GM12892 (cell line): ENCODE measurements at places on chromosomes 4 and X.

DNA sequence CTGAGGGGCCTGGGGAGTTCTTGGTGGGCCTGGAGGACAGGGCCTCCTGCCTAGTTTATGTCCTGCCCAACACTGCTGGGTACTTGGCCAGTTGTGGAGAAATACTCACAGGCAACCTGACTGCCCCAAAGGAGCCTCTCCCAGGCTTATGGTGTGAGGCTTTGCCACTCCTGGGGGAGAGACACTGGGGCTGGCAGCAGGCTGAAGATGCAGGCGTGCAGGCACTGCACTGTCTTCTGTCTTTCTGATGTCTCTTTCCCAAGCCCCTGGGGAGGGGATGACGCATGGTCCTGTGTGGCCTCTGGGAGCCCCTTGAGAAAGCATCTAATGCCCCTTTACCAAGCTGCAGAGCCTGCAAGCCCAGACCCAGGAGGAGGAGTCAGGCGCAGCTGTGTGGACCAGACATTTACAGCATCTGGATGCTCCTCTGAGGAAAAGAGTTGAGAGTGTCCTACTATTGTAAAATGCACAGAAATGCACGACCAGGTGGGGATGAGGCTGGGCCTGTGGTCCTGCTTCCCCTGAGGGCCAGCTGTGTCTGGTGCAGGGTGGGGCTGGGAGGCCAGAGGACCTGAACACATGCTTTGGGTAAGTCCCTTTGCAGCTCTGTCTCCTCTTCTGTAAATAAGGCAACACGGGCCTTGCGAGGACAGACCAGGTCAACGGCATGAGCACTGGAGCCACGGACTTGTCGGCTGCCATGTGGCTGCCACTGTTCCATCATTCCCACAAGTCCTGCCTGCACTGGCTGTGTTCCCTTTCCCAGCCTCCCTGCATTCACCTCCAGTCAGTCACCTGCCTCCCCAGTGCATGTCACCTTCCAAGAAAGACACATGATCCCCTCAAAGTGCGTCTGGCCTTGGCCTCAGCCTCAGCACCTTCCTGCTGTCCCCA, 8.4 kb downstream of the TMEM271 start:
- no peak for DNase-seq

GRCh38 chr4:152531479-152531878, 4.4 kb downstream of the FBXW7 start:
- no peak for DNase-seq

DNA sequence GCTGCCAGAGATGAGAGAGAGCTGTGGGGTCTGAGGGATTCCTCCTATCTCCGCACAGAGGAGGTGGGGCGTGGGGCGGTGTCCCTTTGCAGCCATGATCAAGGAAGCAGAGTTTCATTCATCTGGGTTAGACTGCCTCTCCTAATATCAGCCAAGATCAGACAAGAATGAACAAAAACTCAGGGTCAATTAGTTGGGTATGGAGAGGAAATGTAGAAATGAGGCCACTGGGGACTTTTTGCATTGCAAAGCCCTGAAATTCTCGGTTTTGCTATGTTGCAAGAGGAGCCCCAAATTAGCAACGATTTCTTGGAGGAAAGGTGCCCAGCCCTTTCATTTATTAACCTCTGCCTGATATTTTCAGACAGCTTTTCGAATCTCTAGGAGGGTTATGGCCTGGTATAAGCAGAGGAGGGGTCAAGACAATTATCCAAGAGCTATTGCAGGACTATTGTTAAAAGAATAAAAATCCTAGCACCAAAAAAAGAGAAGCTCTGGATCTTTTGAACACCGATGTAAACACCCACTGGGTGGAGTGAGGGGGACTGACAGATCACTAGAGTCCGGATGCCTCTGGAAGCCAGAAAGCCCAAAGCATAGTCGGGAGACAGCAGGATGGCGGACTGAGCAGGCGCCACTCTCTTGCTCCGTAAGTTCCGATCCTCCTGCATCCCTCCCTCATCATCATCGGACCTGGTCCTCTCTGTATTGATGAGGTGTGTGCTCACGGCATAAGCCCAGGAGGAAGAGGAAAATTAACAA, 34.4 kb upstream of the ACSL1 start:
- no peak for DNase-seq

DNA sequence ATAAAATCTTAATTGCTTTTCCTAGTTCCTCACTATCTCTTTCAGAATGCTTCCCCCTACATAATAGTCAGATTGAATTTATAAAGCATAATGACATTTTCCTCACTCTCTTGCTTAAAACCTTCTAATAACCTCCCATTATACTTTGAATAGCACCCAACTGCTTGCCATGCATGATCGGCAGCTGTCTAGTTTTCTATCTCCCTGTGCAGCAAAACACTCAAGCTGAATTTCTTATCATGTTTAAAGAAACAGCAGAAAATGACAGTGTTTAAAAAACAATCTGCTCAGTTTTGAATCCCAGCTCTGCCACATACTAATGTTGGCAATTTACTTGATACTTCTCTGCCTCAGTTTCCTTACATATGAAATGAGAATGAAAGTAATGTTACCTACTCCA, 947.1 kb upstream of the HS3ST1 start:
- no peak for DNase-seq

DNA sequence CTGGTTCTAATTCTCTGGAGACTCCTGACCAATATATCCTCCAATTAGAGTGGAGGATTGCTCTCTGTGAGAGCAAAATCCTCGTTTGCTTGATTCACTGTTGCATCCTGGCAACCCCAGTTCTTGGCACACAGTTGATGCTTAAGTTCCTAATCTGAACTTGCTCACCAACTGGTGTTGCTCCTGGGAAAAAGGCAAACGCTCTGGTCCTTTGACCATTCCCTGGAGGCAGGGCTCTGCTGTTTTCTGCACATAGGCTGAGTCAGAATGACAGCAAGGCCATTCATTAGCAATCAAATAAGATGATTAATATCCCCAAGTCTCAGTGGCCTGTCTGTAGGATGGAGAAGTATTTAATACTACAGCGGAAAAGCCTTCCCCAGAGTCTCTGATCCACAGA, 172.7 kb upstream of the TBC1D9 start:
- DNase-seq, result no peak

- DNase-seq, result no peak
These were observed 46.3 kb downstream of the ATP1B4 start for GRCh38 chrX:120408168-120408567.

GRCh38 chr4:55110131-55110530, 15.3 kb downstream of the KDR start:
- DNase-seq, result no peak

- DNase-seq, result no peak
These were observed 20.2 kb downstream of the PJA1 start for GRCh38 chrX:69144838-69145680.

- no peak for DNase-seq
These were observed at the start of gene FLNA for GRCh38 chrX:154374313-154375155. Gene FLNA (minus strand): TSS chrX:154374634. CDS start chrX:154371245, 3,389 bp downstream.

DNA sequence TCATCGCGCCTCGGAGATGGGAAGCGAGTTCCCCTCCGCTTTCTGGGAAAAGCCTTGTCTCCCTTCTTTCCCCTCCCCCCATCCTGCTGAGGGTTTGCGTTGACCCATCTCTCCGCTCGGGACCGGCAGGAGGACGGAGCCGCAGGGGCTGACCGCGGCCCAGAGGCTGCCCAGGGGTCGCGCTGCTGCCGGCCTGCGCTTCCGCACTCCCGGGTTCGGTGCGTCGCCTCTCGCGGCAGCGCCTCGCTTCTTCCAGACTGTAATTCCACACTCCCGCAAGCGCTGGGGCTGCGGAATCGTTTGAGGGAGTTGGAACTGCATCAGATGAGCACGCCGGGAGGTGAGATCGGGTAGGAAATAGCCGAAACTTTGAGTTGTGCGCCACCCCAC, 88.3 kb downstream of the BCOR start:
- DNase-seq, result no peak

DNA sequence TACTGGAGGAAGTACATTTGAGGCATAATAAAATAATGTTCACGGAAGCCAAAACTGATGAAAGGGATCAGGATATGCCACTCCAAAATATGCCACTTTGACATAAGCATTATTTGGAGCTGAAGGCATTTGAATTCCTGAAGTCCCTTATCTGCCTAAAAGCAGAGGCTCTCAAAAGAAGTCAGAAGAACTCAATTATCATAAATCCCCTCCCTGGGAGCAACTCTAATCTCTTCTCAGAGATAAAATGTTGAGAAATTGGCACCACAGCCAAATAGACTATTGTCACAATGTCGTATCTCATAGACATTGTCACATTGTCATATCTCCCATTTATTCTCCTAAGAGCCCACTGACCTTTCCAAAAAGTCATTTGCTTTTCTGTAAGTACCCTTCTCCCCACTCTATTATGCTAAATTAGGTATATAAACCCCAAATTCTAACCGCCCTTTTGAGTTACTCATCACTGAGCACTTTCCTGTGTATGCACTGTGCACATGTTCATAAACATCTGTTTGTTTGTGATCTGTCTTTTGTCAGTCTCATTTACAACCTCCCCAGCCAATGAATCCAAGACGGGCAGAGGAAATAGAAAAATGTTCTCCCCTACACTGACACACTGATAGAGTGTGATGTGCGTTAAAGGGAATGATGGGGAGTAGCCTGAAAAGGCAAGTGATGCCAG, 78.5 kb upstream of the NAF1 start:
- no peak for DNase-seq

DNA sequence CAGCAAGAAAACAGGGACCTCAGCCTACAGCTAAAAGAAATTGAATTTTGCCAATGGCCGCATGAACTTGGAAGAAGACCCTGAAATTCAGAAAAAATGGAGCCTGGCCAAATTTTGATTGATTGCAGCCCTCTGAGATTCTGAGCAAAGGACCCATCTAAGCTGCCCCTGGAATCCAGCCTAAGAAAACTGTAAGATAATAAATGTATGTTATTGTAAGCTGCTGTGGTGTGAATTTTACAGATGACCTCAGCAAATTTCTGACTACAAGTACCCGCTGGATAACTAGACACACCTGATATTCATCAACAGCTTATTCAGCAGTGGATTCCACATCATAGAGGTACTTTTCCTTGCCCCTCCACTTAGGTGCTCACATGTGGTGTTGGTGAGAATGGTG, 119.5 kb upstream of the EPHA5 start:
- no peak for DNase-seq

- peak; percentile 54 for DNase-seq
These were observed 180.4 kb downstream of the AFAP1 start for GRCh38 chr4:7759216-7759615.

- no peak for DNase-seq
These were observed 37.3 kb downstream of the SLIT2 start for GRCh38 chr4:20288846-20289512.

DNA sequence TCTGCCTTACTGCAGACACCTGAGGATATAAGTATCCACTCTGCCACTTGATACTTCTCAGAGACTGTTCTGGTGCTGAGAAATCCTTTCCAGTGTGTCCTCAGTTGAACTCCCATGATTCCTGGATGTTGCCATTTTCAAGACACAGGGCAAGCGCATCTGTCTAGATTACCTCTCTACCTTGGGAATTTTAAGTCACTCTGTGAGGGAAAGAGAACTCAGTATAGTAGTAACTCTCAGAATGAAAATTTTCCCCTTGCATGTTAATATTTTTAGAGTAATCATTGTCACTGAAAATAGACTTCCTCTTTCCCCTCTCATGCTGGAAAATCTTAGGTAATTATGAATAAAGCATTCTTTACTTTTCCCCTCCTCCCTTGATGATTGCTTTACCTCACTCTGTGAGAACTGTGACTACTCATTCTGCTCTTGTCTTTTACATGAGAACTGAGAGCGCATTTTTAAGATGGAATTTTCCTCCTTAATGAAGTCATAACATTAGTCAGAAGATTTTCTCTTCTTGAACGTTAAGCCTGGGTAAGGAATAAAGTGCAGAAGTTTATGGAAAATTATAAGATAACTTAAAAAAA, 45.0 kb downstream of the TET2 start:
- no peak for DNase-seq

GRCh38 chr4:96703265-96703664, 863.4 kb downstream of the PDHA2 start:
- DNase-seq, result no peak

GRCh38 chrX:16653424-16653823, 3.5 kb downstream of the S100G start:
- DNase-seq, result no peak

- DNase-seq, result no peak
These were observed 25.9 kb upstream of the NYX start for GRCh38 chrX:41421071-41421729.

GRCh38 chrX:9885150-9885549, 82.0 kb upstream of the CLDN34 start:
- DNase-seq, result peak; percentile 56

DNA sequence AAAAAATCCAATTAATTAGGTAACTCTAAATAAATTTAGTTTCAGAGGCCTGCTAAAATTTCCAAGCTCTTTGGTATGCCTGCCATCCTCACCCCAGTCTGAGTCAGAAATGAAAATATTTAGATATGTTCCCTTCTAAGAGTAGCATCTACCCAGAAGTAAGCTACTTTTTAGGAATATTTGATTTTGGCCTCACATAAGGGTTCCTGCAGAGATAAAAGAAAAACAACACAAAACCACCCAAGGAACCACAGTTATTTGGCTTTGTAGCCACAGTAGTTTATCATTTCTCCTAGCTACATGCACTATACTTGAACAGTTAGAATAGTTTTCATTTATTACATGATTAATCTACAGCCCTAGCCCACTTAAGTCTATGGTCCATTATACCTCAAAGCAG, 192.6 kb upstream of the FAM241A start:
- DNase-seq, result no peak

- DNase-seq, result no peak
These were observed 32.8 kb upstream of the MAML3 start for GRCh38 chr4:140186651-140187315.

DNA sequence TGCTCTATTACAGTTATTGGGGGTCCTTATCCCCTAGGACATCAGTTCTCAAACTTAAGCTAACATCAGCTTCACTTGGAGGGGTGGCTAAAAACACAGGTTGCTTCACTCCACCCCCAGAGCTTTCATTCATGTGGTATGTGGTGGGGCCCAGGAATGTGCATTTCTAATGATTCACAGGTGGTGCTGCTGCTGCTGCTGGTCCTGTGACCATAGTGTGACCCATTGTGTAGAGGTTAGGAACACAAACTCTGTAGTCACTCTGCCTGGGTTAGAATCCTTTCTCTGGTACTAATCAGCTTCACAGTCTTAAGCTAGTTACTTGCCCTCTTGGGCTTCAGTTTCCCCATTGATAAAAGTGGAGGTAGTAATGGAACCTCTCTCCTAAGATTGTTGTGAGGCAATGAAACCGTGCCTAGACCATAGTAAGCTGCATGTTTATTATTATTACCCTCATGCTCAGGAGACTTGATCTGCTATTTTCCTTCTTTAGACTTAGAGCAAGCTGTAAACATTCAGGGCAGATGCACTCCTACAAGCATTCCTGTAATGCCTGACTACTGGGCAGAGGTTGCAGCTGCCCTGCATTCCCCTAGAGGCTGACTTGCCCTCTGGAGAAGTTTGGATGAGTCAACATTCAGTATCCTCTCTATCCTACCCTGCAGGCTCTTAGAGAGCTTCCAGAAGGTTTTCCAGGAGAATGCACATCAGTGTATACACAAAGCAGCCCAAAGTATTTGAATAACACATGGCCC, 94.1 kb upstream of the ACSL4 start:
- DNase-seq, result no peak

GRCh38 chr4:80135702-80136058, 61.6 kb upstream of the PRDM8 start:
- no peak for DNase-seq

GRCh38 chr4:54902271-54902670, 223.1 kb downstream of the KDR start:
- DNase-seq, result no peak

GRCh38 chr4:155530857-155531256, 135.8 kb upstream of the GUCY1A1 start:
- no peak for DNase-seq
